ENCODE measurements at places on chromosomes 3 and 15.

GRCh38 chr3:45355351-45355750 lies 33.0 kb upstream of the LARS2 start:
- no peak for DNase-seq

DNA sequence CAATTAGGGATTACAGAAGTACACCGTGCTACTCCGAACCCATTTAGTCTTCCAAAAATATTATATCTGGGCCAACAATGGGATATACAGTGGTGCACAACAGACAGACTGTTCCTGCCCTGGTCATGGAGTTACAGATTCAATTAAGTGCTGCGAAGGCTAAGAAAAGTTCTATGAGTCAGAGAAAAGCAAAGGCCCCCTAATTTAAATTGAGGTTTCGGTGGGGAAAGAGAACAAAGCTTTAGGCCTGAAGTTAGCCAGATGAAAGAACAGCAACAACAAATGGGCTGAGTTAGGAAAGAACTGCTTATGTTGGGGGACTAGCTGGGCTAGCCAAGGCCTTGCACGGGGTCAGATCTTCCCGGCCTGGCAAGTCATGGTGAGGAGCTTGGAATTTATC lies 131.8 kb downstream of the MDFIC2 start:
- DNase-seq = no peak

DNA sequence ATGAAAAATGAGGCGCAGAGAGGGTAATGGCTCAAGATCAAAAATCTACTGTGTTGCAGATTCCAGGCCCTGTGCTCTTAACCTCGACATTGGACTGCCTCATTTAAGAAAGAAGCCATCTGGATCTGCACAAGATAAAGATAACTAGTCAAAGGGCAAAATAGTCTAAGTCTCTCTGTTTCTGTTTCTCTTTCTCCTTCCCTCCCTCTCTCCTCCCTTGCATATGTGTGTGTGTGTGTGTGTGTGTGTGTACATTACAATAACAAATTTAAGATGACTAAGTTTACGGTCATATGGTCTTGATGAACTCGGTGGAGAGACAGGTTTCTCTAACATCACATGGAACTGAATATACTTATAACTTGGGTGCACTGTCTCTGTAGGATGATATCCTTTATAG lies 69.2 kb downstream of the MEIS2 start:
- no peak for DNase-seq

- DNase-seq = no peak
Measured at GRCh38 chr3:67524046-67524445, 130.4 kb downstream of the SUCLG2 start.
